ENCODE measurements at places on chromosomes 1 and 21.

DNA sequence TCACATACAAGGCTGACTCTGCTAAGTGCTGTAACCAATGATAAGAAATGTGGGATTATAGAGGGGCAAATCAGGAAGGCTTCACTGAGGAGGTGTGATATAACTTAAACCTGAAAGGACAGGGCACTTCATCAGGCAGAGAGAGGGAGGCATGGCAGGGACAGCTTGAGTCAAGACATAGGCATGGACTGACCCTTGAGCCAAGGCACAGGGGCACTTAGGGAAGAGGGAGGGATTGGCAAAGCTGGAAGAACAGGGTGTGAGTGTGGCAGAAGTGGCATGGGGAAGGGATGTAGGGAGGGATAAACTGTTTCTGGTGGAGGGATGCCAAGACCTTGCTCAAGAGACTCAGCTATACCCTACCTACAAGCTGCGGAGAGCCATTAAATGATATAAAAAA, 81.3 kb downstream of the PLXNA2 start:
- no peak for DNase-seq

- no peak for DNase-seq
Observed at GRCh38 chr1:34360574-34360973, 183.9 kb downstream of the C1orf94 start.

DNA sequence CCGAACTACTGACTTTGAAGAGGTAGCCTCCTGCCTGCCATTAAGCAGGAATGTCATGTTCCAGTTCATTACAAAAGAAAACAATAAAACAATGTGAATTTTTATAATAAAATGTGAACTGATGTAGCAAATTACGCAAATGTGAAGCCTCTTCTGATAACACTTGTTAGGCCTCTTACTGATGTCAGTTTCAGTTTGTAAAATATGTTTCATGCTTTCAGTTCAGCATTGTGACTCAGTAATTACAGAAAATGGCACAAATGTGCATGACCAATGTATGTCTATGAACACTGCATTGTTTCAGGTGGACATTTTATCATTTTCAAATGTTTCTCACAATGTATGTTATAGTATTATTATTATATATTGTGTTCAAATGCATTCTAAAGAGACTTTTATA, 159.8 kb upstream of the SGIP1 start:
- no peak for DNase-seq

- DNase-seq = no peak
Observed at GRCh38 chr1:39422614-39423013, 68.8 kb upstream of the BMP8A start.

DNA sequence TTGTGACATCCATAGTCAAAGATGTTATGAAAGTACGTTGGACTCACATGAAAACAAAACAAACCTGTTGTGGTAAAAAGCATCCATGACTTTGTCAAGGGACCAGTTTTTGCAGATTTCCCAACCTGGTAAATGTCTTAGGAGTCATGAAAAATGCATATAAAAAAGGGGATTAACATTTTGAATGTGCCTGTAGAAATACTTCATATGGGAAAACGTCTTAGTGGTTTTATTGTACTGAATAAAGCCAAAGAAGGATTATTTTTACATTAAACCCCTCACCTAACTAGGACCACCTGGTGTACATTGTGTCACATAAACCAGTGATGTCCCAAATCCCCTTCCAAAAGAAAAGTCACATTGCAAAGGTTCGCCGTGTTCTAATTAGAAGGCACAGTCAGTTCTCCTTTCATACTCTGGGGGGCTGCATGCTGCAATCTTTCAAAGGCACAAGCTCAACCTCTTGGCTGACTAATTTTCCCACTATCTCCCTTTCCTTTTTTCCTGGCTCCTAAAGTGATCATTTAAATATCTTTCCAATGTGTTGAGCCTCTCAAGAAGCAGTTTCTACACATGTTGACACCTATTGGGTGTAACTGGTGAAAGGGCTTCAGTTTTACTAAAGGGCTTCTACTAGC, 119.8 kb upstream of the SPAG17 start:
- no peak for DNase-seq

GRCh38 chr1:32062867-32063230, 9.9 kb upstream of the TMEM39B start:
- DNase-seq = no peak

- DNase-seq = no peak
Observed at GRCh38 chr1:119623678-119624077, 24.4 kb downstream of the ZNF697 start.

- DNase-seq = no peak
Observed at GRCh38 chr1:162003830-162004215, 19.8 kb downstream of the OLFML2B start.

DNA sequence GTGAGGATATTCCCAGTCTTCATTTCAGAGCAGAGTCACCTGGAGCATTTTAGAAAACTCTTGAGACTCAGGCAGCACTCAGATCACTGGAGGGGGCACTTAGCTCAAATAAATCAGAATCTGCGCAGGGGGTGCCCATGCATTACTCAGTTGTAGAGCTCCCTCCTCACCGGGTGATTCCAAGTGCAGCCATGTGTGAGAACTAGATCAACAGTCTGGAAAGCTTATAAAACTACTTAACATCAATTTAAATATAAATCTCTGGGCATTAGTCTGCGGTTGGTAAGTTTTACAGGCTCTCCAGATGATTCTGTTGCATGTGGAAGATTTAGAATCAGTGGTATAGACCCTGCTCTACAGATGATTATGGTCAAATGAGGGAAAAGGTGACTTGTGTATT, 128.6 kb downstream of the ST6GALNAC3 start:
- DNase-seq = no peak

DNA sequence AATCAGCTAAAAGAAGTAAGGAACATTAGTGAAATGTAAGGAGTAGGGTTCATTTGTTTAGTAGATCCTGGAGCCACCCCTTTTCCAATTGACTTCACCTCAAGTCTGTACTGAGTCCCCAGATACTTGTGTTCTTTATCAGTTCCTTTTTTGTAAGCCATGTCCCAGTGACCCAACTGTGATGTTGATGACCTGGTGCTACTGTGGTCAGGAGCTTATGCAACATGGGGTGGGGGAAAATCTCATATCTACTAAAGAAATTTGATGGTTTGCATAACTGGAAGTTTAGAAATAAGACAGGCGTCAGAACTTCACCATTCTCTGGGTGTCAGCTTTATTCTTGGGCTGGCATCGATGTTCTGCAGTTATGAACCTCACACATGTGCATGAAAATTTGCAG, 120.5 kb downstream of the LRRC7 start:
- DNase-seq = no peak

- no peak for DNase-seq
Observed at GRCh38 chr1:182235604-182235951, 156.0 kb downstream of the GLUL start.

Measured in hematopoietic multipotent progenitor cell treated with erythropoietin and hydrocortisone succinate and interleukin-3 and kit ligand, for 17 days (in vitro differentiated cells).